Lung microvascular endothelial cell (primary cell): ENCODE measurements at places on chromosomes 12 and 14. TPM values are rescaled to one million over a fixed set of nuclear protein-coding genes. Genes with fewer than 3 reads are reported as not detected.

DNA sequence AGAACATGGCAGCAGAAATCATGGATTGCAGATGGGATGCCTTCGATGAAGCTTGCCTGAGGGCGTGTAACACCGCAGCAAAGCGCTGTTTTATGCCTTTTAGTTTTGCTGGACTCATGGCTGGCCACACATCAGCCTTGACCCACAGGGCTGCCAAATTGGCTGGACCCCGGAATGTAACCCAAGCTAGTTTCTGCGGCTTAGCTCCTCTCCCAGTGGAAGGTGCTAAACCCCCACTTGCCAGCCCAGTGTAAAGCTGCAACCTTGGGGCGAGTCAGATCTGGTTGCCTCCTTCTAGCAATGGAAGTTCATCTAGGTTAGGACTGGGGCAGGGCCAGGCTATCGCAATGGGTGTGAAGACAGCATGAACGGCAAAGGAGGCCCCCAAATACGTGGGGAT, 38.3 kb downstream of the MEG3 start:
- no peak for DNase-seq

GRCh38 chr12:83759906-83760305, 1073.2 kb downstream of the TMTC2 start:
- no peak for DNase-seq

GRCh38 chr12:114311974-114312373, 94.0 kb downstream of the TBX5 start:
- DNase-seq = no peak

GRCh38 chr12:9869307-9870161, at the start of gene CLEC2B:
Gene CLEC2B, minus strand, starts transcription at chr12:9869354.
- peak; percentile 96 for DNase-seq

- no peak for DNase-seq
Observed at GRCh38 chr12:75269209-75269608, 59.6 kb upstream of the KCNC2 start.

GRCh38 chr12:68888243-68888642, 44.7 kb downstream of the CPM start:
- no peak for DNase-seq

- no peak for DNase-seq
Observed at GRCh38 chr14:93799617-93799988, 11.3 kb upstream of the PRIMA1 start.

DNA sequence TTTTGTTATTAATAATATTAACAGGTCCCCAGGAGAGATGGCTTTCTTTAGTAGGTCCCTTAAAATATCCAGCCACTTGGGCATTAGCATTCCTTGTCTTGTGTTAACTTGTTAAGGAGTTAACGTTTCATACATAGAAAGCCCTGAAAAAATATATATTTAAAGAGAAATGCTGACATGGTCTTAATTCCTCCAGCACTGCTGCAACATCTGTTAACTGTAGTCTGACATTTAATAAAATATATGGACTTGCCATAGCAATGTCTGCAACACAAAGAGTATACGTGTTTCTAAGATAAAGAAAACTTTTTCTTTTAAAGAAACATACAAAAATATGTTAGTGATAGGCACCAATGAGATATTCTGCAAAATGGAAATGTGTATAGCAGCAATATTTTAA, 10.0 kb downstream of the SLC38A4 start:
- DNase-seq = no peak

Gene NTF3
- total RNA-seq = under 0.01 and 0.20 TPM in 2 replicates

Gene ACOT6
- total RNA-seq = under 0.01 TPM in 1 of 2 replicates, not detected in the other

Gene RAD9B
- 0.40 and 0.65 TPM in 2 replicates for total RNA-seq

Gene PTPN11
- total RNA-seq = 46.2 and 60.3 TPM in 2 replicates

Gene KRT2
- total RNA-seq = not detected in 2 replicates
